Amniotic epithelial cell (primary cell): ENCODE measurements at places on chromosomes 5 and 9.

DNA sequence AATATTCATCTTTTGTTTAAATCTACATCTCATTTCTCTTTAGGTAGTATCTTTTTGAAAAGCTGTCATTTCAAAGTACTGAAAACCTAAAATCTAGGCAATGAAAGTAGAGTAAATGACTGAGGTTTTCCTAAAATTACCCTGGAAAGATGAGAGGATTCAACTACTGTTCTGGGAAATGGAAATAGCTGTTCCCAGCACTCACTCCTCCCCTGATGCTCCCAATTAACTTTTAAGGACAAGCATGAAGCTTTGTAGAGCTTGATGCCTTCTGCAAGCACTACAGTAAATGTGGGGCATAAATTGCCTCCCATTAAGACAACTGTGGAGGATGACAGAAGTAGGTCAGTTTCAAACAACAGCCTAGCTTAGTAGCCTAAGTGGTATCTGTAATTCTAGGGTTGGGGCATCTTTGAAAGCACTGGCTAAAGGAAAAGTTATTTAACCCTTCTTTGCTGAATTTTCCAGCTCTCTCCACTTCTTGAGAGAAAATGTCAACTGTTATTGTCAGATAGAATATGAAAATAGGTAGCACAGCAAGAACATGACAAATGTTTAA lies 100.2 kb upstream of the GNA14 start:
- DNase-seq: no peak

DNA sequence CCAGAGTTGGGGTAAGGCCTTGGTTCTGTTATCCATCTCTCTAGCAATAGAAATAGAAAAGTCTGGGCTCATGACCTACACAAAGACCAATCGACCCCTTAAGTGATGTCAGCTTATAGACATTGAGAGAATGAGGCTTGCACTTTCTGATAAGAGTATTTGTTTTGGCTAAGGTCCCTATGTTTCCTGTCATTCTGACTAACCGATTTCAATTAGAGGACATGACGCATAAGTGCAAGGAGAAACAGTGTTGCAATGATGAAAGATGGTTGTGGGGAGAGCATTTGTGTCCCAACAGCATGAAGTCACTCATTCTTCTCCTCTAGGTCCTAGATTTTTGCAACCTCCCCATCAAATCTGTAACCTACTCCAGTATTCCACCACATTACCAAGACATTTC lies 255.1 kb downstream of the MAT2B start:
- DNase-seq: peak; percentile 97

- no peak for DNase-seq
Observed at GRCh38 chr9:13941714-13942113, 372.2 kb downstream of the NFIB start.

DNA sequence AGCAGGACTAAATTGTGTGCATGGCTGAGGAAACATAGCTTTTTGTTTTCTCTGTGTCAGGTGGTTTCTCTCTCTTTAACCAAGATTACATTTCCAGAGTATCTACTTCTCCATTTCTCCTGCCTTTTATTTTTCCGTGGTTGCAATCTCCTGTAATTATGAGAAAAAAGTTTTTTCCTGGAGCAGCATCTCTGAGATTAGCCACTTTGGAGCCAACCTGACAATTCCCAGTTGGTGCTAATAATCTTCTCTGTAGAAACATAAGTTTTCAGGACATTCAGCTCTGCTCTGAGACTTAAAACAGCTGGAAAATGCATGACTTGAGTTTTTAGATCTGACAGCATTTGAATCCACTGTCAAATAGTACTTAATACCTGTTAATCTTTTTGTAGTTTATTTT lies 67.1 kb upstream of the GAS1 start:
- DNase-seq: no peak

DNA sequence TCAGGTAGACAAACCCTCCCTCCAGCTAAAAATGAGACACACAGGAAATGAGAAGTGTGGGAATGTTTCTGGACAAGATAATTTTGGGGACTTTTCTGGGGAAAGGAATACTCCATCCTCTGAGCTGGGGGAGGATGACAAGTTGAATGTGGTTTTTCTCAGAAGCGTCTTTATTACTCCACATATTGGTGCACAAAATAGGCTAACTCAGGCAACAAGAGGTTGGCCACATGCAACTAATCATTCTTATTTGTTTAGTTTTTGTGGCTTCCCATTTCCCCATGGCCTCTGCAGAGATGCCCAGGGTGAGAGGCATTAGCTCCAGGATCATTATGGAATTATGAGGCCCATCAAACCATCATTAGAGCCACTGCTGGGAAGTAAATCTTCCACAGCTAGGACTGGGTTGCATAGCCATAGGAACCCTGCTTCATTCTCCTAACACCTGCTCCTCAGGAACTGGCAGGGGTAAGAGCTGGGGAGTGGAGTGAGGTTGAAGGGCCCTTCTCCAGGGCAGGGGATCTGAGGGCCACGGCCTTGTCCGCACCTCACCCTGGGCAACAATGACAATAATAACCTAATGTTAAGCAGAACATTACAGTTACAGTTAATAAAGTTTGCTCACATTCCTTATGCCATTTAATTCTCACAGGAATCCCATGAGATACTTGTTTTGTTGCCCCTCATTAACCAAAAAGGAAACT lies 9.3 kb upstream of the SIL1 start:
- no peak for DNase-seq

- DNase-seq: peak; percentile 19
Observed at GRCh38 chr9:11992866-11993265, 700.3 kb upstream of the TYRP1 start.

DNA sequence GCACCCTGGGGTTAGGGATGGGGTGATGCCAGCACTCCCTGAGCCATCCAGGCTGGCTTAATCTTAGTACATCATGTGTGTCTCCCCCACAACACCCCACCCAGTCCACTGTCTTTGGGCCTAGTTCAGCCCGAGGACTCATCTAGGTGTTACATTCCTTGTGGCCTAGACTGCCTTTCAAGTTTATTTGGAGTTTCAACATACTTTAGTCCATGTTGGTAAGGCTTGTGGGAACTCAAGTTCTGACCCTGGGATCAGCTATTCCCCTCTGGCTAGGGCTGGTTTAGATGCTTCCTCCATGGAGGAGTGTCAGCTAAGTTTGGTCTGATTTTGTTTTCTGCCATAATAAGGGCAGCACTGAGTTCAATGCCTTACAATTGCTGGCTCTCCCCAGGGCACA lies 302.4 kb downstream of the SMARCA2 start:
- DNase-seq: peak; percentile 31

- DNase-seq: peak; percentile 4
Observed at GRCh38 chr5:102893942-102894341, 138.8 kb downstream of the PAM start.

- DNase-seq: peak; percentile 68
Observed at GRCh38 chr9:95092262-95093072, 225.0 kb downstream of the FANCC start.

- no peak for DNase-seq
Observed at GRCh38 chr9:137918331-137919094, 40.9 kb downstream of the CACNA1B start.

DNA sequence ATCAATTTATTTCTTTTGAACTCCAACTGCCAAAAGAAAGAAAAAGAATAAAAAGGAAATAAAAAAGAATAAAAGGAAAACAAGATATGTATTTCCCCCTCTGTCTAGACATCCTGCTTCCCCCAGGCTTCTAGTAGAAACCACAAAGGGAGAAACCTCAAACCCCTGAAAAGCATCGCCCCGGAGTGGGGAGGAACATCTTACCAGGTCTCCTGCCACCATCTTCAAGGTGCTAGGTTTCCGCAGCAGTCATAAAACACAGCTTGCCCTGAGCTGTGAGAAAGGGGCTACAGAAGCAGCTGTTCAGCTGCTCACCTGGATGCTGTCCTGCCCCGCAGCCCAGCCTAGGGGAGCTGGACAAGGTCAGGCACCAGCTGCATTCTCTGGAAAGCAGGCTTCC lies 487.7 kb downstream of the GADD45G start:
- no peak for DNase-seq
